IMR-90 (cell line): ENCODE measurements at places on chromosomes 2 and 18.

DNA sequence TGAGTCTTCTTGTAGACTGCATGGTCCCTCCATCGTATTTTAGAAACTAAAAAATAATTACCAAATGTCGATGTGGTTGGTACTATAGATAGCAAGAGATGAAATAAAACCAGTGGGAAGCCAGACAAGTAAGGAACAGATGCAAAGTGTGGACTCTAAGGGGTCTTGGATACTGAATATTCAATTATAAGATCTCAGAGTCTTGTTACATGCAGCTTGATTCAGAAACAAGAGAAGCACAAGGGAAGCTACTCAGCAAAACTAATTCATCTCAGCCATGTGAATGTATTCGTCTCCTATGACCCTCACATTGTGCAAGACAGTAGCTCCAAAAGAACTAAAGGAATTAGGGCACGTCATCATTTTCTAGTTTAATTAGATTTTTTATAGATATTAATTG, 80.9 kb downstream of the CDH20 start:
- no peak for DNase-seq

DNA sequence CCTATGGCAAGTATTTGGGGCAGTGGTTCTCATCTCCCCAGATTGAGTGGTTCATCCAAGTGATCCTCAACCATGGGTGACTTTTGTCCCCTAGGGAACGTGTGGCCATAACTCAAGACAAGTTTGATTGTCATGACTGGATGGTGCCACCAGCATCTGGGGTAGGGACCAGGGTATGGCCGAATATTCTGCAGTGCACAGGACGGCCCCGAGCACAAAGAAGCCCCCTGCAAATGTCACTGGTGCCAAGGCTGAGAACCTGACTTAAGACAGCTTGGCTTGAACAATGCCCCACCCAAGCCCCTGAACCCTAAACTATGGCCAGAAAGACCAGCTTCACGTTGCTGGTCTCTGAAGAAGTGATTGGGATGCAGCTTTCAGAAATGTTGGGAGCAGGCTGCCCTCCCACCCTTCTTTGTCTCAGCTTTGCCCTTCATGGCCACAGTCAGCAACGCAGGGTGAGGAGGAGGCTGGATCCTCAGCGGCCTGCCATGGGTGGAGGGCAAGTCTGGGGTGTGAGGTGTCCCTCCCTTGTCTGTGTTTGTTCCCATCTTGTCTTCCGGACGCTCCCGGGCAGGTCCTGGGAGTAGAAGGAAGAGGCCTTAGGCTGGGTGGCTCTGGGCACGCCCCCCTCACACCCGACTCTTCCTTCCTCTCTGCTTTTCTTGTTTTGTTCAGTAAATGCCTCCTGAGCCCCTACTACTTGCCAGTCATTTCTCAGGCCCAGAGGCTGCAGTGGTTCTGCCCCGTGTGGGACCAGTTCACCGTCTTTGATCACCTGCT, 43.4 kb downstream of the GREB1 start:
- DNase-seq, result no peak

- DNase-seq, result peak; percentile 39
Measured at GRCh38 chr2:168220965-168221819, 26.2 kb downstream of the STK39 start.

- DNase-seq, result no peak
Measured at GRCh38 chr2:60499651-60500265, 53.7 kb downstream of the BCL11A start.

GRCh38 chr18:40904295-40904694, 1050.7 kb upstream of the PIK3C3 start:
- DNase-seq, result peak; percentile 4

DNA sequence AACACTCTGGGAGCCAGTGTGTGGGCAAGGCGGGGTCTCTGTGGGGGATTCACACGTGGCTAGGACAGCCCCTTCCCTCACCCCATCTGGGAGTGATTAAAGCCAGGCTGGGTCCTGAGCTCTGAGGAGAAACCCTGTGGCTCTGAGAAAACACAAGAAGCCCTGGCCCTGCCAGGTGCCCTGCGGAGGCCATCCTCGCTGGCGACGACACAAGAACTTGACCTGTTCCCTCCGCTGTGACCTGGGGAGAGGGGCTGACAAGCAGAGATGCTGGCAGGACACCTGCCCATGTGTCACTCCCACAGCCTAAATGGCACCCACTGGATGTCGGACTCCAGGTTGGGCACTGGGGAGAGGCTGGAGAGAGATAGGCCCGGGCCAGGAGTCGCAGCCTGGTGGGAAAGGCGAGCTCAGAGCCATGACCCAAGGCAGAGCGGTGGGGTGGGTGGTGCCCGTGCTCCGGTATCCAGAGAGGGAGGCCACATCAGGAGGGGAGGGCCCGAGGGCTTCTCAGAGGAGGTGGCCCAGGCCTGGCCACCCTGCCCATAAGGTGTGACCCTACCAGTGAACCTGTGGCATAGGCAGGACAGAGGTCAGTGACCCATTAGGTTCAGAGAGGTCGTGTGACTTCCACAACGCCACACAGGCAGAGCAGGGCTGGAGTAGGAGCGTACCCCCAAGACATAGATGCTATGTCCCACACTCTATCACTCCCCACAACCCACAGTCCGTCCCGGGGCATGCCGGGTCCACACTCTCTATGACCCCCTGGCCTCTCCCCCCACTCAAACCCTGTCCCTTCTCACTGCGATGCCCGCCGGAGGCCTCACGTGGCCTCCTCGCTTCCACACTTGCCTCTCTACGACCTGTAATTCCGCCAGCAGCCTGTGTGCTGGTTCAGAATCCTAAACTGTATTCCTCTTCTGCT, 59.4 kb upstream of the HPCAL1 start:
- DNase-seq, result no peak

- no peak for DNase-seq
Measured at GRCh38 chr18:57073501-57074187, 73.2 kb upstream of the BOD1L2 start.

GRCh38 chr2:20165677-20166509, 59.0 kb downstream of the SDC1 start:
- no peak for DNase-seq

DNA sequence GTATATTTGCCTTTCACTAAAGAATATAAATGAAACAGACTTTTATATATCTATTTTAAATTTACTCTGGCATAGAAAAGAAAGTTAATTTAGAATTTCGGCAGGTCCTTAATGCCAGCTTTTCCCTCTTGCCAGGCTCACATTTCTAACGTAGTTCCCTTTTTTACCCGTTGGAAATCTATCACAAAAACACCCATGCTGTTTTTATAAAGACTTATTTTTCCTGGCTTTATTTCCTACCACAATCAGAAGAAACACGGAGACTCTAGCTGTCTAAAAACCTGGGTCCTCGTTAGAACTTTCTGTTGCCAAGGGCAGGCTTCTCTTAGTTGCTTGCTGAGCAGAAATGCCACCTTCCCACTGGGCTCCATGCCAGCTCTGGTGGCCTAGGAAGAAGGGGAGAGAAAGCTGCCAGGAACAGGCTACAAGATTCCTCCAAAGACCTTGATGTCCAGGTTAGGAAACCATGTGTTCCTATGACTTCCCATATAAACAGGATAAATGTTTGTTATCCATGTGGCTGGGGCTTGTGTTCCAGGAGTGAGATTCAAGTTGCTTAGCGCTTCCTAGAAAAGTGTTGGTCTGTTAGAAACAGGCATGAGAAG, 17.8 kb upstream of the TMEM18 start:
- no peak for DNase-seq

DNA sequence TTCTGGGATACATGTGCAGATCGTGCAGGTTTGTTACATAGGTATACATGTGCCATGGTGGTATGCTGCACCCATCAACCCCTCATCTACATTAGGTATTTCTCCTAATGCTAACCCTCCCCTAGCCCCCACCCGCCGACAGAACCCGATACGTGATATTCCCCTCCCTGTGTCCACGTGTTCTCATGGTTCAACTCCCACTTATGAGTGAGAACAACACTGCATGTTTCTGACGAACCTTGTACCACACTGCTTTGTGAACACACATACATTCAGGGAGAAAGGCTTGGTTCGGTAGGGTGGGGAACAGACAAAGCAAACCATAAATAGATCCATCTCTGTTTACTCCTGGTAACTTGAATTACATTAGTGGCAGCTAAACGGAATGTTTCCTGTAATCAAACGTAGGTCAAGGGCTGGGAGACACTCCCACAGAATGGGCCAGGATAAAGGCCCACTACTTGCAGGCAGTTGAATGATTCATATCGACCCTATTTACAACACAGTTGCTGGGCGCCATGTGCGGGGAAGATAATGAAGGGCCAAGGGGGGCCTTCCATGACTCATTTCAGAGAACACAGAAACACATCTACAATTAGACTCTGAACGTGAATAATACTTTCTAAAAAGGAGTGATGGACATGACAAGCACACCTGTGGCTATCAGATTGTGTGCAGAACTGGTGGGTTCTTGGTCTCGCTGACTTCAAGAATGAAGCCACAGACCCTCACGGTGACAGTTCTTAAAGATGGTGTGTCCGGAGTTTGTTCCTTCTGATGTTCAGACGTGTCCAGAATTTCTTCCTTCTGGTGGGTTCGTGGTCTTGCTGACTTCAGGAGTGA, 56.8 kb upstream of the KIDINS220 start:
- DNase-seq, result peak; percentile 25

DNA sequence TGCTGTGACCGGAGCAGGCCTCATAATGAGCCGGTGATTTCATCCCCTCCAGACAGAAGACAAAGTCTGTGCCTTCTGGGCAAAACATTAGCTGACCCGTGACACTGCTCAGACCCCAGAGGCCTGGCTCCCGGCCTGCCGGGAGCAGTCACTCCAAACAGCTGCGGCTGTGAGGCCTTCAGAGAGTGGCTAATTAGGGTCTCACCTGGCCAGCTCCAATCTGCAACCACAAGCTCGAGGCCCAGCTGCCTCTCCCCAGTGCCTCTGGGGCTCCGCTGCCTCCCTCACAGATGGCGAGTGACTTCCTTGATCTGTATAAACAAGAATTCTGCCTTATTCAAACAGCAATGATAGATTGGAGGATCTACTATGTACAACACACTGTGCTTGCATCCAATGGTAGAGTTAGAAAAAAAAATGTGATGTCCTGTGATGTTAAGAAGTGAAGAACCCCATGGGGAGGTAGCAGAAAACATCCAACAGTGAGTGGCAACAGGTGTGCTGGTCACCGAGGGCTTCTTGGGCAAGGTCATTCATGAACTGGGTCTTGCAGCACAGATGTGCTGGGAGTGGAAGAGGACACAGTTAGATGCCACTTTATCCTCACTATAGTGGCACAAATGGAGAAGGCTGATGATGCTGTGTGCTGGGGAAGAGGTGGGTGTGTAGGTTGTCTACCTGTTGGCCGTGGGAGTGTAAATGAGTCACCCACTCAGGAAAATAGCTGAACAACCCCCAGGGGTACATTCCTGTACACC, 98.2 kb upstream of the ASAP2 start:
- DNase-seq, result peak; percentile 51

- DNase-seq, result no peak
Measured at GRCh38 chr2:217975626-217976025, 27.2 kb downstream of the TNS1 start.
